ENCODE measurements at places on chromosomes 1 and 21.

GRCh38 chr1:118954301-118954905, 33.7 kb downstream of the TBX15 start:
- no peak for DNase-seq

DNA sequence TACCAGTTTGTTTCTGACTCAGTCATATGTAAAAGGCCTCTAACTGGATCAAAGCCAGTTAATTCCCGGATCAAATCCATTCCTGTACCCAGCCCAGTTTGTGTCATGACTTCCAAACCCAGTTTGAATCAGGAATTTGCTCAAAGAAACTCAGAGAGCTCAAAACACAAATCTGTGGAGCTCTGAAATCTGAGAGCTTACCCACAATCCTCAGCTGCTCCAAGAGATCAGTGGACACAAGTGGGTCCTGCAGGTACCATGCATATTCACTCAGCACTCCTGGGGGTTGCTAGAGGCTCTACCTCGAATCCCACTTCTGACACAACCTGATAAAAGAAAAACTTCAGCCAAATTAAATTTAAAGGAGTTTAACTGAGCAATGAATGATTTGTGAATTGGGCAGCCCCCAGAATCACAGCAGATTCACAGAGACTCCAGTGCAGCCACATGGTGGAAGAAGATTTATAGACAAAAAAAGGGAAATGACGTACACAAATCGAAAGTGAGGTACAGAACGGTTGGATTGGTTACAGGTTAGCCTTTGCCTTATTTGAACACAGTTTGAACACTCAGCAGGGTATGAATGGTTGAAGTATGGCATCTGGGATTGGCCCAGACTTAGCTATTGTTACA, 11.9 kb upstream of the MRPL55 start:
- DNase-seq = no peak

DNA sequence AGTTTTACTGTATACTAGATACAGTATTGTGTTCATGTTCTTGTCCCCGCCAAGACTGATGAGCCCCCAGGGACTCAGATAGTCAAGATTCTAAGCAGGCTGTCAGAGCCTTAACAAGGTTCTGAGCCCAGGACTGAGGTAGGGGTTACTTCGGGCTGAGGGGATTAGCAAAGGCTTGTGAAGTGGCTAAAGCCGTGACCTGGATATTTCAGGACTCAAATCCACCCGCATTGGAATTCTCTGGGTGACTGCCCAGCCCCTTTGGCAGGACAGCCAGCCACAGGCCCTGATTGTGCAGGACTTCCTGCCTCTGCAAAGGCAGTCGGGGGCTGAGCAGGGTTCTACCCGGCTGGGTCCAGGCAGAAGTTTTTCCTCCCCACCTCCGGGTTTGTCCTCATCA, at the start of gene PLA2G5:
Gene PLA2G5 (plus strand): TSS at position 321 of the 400 bp plus-strand sequence. CDS start 14,637 bp downstream, outside the sequence.
- no peak for DNase-seq

DNA sequence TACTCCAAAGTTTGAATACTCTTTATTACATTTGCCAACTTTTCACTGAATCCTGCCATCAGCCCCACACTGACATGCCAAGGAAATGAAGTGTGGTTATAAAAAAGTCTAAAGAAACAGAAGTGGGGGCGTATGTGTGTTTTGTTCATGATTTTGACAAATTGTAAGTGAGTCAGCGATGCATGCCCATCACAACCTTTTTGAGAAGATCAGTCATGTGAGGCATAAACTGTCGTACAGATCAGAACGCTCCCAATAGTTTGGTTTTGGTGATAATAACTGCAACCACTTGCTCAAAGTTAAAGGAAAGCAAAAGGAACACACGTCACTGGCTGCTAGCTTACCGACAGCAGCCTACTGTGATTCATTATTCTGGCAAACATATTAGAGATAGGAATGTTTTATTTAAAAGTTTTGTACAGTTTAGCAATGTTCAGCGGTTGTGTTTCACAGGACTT, 95.6 kb downstream of the RGS2 start:
- DNase-seq = no peak

GRCh38 chr1:26539722-26540121, 10.2 kb downstream of the RPS6KA1 start:
- no peak for DNase-seq

Data from stimulated activated CD8-positive, alpha-beta memory T cell treated with anti-CD3 and anti-CD28 coated beads, Interleukin-4, amount 100 ng/mL, for 4 hours (primary cell).